ENCODE measurements at places on chromosomes 7 and 10. TPM values are rescaled to one million over a fixed set of nuclear protein-coding genes. Genes with fewer than 3 reads are reported as not detected.

The DPCD gene
- total RNA-seq = 28.2 TPM

The RNF148 gene
- total RNA-seq = 1.4 TPM

The PLAC9 gene
- total RNA-seq = 65.6 TPM

GRCh38 chr10:69996611-69997010, 56.0 kb upstream of the MACROH2A2 start:
- no peak overlapping the region for H3K4me3 ChIP-seq
- H3K36me3 ChIP-seq = no peaks in the 10 kb centered on the region
- H3K4me1 ChIP-seq = no peaks in the 10 kb centered on the region
- DNase-seq = no peak

DNA sequence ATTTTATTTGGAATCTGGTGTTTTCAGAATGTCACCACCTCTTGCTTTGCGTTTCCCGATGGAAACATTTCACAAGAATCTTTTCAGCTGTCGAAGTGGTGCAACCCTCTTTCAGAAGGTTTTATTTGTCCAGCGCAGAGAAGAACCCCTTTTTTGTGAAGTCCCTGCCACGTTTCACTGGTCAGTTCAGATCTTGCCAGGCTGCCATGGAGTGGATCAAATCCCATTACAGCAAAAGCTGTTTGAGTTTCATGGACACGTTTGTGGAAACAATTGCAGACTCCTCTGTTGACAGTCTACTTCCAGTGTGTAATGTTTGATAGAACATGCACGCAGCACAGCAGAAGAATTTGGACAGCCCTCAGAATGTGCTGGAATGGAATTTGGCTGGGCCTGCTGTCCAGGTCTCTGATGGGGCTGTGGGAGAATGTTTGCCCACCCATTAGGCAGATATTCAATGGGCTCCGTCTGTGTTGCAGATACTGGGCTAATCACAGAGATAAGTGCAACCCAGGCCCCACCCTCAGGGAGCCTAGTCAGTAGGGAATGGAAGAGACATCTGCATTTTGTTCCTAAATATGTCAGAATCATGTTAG, 143.2 kb downstream of the GRK5 start:
- peak; percentile 49 for DNase-seq
- H3K27me3 ChIP-seq = no peaks in the 10 kb centered on the region
- H3K4me1 ChIP-seq = peaks cover 51% of the 10 kb centered on the region
- no peaks in the 10 kb centered on the region for H3K36me3 ChIP-seq

DNA sequence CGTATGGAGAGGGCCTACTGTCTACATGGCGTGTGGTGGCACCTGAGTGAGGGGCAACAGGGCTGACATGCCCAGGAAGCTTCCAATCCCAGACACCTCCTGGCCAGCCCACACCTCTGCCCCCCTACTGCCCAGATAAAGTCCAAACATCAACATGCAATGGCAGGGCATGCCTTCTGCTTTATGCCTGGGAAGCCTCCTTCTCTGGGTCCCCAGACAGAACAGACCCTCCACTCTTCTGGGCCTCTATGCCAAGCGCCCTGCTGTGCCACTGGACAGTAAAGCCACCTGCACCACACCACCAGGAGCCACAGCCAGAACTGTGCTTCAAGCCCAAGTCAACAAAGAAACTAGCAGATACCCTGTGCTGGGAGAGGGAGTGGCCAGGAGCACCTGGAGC, 12.5 kb downstream of the TMEM72 start:
- no peak overlapping the region for H3K4me3 ChIP-seq
- H3K4me1 ChIP-seq = peaks cover 57% of the 10 kb centered on the region
- H3K36me3 ChIP-seq = no peaks in the 10 kb centered on the region

GRCh38 chr7:51046103-51046466, 263.4 kb upstream of the GRB10 start:
- no peak overlapping the region for H3K27ac ChIP-seq
- no peaks in the 10 kb centered on the region for H3K4me1 ChIP-seq
- no peak overlapping the region for H3K4me3 ChIP-seq
- H3K27me3 ChIP-seq = no peaks in the 10 kb centered on the region
- no peaks in the 10 kb centered on the region for H3K36me3 ChIP-seq

DNA sequence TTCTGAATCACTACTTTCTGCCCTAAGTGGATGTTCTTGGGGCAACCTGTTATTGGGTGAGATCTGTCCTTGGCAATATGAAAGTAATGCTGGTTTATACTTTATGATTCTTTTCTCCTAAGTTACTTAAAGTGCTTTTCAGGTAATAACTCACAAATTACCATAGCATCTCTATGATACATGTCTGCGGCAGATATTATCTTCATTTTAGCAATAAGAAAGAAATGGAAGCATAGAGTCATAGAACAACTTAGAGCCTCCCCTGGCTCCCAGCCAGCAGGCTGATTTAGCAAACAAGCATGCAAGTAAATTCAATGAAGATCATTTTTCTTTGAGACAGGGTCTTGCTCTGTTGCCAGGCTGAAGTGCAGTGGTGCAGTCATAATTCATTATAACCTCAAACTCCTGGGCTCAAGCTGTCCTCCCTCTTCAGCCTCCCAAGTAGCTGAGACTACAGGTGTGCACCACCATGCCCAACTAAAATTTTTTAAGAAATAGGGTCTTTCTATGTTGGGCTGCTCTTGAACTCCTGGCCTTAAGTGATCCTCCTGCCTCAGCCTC, 38.1 kb upstream of the GRM8 start:
- no peaks in the 10 kb centered on the region for H3K4me1 ChIP-seq
- H3K4me3 ChIP-seq = no peak overlapping the region
- H3K27ac ChIP-seq = no peak overlapping the region
- no peak for DNase-seq

DNA sequence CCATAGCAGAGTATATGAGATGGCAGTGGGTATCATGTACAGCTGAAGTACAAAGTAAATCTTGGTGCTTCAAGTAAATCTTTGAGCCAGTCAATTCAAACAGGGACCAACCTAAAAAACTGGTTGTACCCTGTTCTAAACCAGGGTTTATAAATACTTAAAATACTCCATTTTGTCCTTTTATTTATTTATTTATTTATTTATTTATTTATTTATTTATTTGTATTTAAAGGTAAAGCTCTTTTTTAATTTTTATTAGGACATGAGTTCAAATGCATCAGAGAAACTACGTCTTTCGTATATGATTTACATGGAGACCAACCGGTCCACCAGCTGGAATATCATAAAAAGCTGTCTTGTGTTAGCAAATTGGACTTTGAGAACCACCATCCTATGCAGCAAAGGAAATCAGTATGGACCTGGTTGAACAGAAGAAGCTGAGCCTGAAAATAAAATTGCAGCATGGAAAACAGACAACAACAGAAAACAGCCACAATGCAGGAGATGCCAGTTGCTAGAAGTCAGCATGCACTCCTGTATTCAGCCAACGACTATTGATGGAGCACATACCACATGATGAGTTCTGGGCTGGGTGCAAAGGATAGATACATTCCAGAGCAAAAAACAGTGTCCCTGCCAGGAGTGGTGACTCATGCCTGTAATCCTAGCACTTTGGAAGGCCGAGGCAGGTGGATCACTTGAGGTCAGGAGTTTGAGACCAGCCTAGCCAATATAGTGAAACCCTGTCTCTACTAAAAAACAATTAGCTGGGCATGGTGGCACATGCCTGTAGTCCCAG, 60.0 kb downstream of the PLXNA4 start:
- H3K4me1 ChIP-seq = no peaks in the 10 kb centered on the region
- no peak overlapping the region for H3K4me3 ChIP-seq
- H3K27ac ChIP-seq = no peak overlapping the region
- H3K36me3 ChIP-seq = no peaks in the 10 kb centered on the region
- no peak for DNase-seq

DNA sequence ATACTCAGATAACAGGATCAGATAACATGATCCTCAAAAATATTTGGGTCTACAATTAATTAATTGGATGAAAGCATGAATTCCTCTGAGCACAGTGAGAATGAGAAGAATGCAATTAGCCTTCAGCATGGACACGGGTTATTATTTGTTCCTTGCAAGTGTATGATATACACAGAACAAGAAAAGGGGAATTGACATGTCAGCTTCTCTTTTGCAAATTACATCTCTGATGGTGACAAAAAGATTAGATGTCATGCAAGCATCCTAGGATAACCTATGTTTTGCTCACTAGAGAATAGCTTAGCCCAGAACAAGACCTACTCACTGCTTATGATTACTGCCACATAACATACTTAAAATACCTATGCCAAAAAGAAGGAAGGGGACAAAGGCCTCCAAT, 120.3 kb downstream of the ABLIM1 start:
- DNase-seq = no peak
- no peaks in the 10 kb centered on the region for H3K27me3 ChIP-seq
- H3K36me3 ChIP-seq = no peaks in the 10 kb centered on the region
- H3K27ac ChIP-seq = peak overlapping the region; percentile 78
- H3K4me3 ChIP-seq = no peak overlapping the region

DNA sequence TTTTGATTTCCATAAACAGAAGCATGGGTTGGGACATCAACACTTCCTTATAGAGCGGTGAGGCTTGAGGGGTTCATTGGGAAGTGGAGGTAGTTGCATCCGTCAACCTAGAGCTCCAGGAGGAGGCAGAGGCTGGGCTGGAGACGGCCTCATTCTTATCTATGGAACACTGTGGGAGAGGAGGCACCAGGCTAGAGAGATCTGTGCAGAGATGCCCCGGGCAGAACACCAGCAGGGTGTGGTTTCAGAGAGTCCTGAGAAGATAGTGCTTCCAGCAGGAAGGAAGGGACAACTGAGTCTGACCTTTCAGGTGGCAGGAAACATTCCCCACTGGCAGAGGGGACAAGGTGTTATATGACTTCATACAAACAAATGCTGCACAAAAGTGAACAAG, 56.7 kb downstream of the TCERG1L start:
- H3K4me1 ChIP-seq = peaks cover 19% of the 10 kb centered on the region
- DNase-seq = no peak
- H3K27me3 ChIP-seq = no peaks in the 10 kb centered on the region
- H3K4me3 ChIP-seq = no peak overlapping the region
- H3K27ac ChIP-seq = no peak overlapping the region
- H3K36me3 ChIP-seq = no peaks in the 10 kb centered on the region

DNA sequence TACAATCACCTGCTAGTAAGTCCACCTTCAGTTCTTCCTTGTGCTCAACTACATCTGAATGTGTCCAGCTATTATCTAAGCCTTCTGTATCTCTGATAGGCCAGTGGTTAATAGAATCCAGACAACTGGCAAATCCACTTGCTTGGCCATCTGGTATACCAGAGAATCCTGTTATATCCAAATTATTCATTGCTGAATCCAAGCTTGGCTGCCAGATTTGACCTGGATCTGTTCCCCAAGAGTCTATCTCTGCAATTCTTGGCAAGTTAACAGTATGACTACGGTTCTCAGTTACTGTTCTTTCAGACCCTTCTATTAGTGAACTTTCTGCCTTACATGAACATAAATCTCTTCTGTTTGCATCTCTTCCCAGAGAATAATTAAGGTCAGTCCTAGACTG, 154.6 kb upstream of the TARP start:
- no peaks in the 10 kb centered on the region for H3K27me3 ChIP-seq
- H3K36me3 ChIP-seq = no peaks in the 10 kb centered on the region
- no peak overlapping the region for H3K4me3 ChIP-seq
- H3K4me1 ChIP-seq = no peaks in the 10 kb centered on the region
- no peak overlapping the region for H3K27ac ChIP-seq
